ENCODE measurements at places on chromosomes 1 and 21.

- no peak for DNase-seq
Measured at GRCh38 chr1:36204347-36204909, 19.8 kb upstream of the THRAP3 start.

DNA sequence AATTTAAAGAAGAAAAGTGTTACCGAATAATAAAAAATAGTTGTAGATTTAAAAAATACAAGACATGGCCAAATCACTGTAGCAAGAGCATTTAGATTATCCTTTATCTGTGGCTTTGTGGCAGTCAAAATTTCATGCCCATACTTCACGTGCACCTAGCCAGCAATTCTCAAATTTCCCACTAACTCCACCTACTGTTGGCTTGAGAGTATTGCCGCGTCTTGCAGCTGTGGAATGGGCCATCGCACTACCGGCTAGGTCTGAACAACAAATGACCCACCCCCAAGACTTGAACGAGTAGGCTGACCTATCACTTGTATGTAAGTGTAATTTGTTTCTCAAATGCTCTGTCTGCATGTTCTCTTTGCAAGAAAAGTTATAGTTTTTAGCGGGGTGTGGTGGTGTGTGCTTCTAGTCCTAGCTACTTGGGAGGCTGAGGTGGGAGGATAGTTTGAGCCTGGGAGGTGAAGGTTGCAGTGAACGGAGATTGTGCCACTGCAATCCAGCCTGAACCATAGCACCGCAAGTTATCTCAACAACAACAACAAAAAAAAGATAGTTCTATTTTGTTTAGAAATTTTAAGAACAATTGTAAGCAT is 4.1 kb downstream of the KRTAP13-4 start:
- DNase-seq = no peak

DNA sequence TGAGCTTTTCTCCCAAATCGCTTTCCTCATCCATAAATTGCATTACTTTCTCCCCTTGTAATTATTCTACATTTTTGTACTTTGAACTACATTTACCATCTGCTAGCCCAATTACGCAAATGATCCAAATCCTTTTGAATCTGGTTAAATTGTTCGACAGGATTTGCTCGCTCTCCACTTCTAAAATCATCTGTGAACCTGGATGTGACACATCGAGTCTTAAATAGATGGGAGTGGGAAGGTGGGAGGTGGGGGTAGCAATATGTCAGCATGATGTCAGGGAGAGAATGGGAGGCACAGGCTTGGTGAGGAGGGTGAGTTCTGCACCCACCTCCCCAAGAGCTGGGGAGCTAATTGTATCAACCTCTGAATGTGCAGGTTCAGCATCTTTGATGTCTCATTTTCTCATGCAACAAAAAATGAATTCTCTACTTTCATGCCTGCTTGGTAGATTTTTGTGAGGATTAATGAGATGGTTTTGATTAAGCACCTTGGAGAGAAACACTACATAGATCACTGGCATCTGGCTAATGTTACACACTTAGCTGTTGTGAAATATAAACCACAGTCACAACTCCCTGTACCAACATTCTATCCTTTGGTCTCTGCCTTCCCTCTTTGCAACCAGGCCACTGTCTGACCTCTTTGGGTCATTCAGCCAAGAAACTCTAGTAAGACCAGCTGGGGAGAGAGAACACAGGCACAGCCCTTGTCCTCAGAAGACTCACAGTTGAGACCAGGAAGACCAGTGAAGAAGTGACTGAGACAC is 165.1 kb downstream of the DAB1 start:
- no peak for DNase-seq

DNA sequence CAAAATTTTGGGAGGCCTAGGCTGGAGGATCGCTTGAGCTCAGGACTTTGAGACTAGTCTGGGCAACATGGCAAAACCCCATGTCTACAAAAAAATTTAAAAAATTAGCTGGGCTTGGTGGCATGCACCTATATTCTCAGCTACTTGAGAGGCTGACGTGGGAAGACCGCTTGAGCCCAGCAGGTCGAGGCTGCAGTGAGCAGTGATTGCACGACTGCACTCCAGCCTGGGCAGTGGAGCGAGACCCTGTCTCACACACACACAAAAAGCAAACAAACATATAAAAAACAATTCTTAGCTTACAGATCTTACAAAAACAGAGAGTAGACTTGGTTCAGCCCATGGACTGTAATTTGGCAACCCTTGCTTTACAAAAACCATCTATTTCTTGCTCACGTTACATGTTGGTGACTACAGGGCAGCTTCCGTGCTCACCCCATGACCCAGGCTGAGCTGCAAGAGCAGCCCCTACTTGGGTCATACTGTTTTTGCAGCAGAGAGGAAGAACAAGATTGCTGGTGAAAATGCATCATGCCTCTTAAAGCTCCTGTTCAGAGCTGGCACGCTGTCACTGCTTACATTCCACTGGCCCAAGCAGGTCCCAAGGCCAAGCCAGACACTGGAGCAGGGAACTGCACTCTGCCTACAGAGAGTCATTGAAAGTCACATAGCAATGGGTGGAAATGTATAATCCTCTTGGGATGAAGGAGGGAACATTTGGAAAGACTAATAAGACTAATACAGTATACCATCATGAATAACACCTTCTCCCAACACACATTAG is 13.4 kb upstream of the ZBTB8A start:
- DNase-seq = no peak

GRCh38 chr1:77400781-77401180 is 119.0 kb downstream of the AK5 start:
- DNase-seq = no peak

GRCh38 chr1:116693759-116694480 is 26.4 kb upstream of the IGSF3 start:
- DNase-seq = no peak

GRCh38 chr1:91730801-91731732 is 154.9 kb downstream of the TGFBR3 start:
- DNase-seq = no peak
